ENCODE measurements at places on chromosomes 11 and 22.

DNA sequence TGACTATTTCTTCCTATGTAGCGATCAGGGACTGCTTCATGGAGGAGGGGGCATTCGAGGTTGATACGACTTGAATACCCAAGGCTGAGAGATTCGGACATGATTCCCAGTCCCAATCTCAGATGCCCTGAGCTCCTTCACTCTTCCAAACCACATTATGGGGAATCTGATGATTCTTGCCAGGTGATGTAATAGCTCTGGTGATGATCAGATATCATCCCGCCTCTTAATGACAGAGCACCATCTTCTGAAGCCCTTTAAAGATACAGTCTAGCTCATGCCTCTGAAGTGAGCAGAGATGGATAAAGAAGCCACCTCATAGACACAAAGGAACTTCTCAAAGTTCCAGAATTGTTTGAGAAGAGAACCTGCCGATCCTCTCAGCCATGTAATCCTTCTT lies 8.9 kb upstream of the CLMP start:
- no peak for DNase-seq

DNA sequence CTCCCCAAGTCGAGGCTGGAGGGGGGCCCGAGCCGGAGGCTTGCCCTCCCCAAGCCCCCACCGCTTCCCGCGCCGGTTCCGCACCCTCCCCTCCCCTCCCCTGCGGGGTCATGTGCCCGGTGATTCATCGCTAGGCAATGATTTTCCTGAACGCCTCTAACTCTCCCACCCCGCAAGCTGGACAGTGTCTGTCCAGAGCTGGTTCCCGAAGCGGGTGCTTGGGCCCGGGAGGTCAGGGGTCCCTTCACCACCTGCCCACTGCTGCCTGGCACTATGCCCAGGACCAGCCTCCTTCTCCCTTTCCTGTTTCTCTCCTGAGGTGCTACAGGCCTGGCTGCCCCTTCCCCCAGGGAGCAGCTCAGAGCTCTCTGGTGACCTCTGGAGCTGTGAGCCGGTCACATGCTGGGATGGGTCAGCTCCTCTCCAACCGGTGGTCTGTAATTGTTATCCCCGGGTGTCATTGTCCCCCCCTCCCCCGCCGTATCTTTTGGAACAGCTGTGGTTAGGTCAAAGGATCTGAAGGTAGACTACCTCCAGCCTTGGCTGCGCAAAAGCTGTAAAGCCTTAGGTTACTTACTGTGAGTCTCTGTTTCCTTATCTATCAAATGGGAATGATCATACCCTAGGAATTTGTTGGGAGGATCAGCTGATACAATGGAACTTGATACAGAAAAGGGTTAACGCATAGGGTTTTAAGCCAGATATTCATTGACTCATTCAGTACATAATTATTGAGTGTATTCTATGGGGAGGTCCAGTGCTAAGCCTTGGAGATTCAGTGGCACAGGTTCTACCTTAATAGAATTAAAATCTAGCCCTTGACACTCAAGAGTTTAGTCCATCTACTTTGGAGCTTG lies 753 bp downstream of the STX3 start:
- peak; percentile 77 for DNase-seq

DNA sequence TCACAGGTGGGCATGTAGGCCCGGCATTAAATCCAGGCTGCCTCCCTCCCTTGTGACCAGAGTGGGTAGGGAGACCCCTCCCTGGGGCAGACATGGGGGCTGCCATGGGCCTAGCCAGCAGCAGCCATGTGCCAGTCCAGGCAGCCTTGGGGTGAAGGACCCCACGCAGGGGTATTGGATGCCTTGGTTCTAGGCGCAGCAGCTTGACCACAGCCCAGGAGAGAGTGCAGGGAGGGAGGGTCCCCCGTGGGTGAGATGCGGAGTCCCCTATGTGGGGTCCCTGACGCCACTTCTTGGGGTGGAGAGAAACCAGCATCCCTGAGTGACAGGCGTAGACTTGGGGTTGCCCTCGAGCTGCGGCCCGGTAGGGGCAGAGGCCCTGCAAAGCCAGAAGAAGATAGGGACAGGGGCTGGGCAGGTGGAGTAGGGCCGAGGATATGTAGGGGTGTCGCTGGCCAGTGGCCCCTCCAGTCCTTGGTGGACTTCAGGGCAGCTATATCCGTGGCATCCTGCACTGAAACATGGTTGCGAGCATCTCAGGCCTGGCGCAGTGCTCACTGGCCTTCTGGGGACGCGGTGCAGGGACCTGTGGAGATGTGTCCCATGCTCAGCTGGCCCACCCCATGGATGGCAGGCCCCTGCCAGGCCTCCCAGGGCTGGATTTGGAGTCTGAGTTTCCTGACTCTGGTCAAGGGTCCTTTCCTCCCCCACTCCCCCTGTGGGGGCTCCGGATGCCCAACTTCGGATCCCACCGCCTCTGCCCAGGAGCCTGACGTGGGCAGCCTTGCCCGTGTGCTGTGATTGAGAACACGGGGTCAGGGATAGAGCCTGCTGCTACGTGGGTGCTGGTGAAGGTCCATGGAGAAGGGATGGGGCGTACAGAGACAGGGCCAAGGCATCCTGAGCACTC lies 1179.8 kb downstream of the BRD1 start:
- no peak for DNase-seq

DNA sequence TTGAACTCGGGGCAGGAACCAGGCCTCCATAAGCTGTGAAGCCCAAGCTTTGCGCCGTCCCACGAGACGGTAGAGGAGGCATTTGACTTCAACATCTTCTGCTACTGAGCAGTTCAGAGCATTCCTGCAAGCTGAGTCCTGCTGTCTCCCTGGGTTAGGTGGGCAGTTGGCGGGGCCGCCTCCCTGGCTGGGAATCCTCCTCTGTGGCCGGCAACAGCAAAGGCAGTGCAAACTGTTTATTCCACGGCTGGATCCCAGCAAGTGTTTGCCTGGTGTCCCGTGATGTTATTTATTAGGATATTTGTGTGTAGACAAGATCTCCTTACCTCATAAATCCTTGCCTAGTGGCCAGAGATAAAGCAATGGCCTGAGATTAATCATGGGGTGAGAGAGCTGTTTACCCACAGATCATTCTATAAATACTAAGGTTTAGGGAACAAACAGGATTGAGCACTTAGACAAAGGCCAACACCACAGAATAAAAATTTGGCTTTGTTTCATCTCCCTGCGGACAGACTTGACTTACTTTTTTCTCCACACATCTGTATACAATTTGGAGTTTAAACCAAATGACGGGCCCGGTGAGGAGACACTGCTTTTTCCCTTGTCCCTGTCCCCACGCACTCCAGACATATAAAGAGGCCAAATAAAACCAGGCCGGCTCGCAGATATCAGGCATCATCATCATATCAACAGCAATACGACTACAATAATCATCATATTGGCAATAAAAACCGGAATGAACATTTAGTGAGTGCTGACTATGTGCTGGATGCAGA lies 63.4 kb downstream of the NAT10 start:
- no peak for DNase-seq

All from HTR-8/SVneo (cell line).